Activated CD4-positive, alpha-beta T cell treated with anti-CD3 and anti-CD28 coated beads for 36 hours (primary cell): ENCODE measurements at places on chromosomes 1 and 21. TPM values are rescaled to one million over a fixed set of nuclear protein-coding genes. Genes with fewer than 3 reads are reported as not detected.

Gene AMY1A
- total RNA-seq: not detected

Gene SPRR1B
- total RNA-seq: not detected

Gene TTC39A
- total RNA-seq: not detected

- DNase-seq: no peak
- H3K4me1 ChIP-seq: no peaks in the 10 kb centered on the region
- no peaks in the 10 kb centered on the region for H3K36me3 ChIP-seq
- no peak overlapping the region for H3K4me3 ChIP-seq
- H3K27me3 ChIP-seq: no peaks in the 10 kb centered on the region
Measured at GRCh38 chr1:177432897-177433296, 262.1 kb downstream of the BRINP2 start.

GRCh38 chr1:28326515-28326914, 2.3 kb upstream of the MED18 start:
- H3K27me3 ChIP-seq: no peaks in the 10 kb centered on the region
- peaks cover 13% of the 10 kb centered on the region for H3K36me3 ChIP-seq
- DNase-seq: no peak
- no peak overlapping the region for H3K27ac ChIP-seq
- no peak overlapping the region for H3K4me3 ChIP-seq
- peaks cover 27% of the 10 kb centered on the region for H3K4me1 ChIP-seq

- H3K27me3 ChIP-seq: peaks cover 15% of the 10 kb centered on the region
- H3K4me3 ChIP-seq: no peak overlapping the region
- H3K27ac ChIP-seq: no peak overlapping the region
- H3K4me1 ChIP-seq: no peaks in the 10 kb centered on the region
- H3K36me3 ChIP-seq: no peaks in the 10 kb centered on the region
Measured at GRCh38 chr1:153231363-153231762, 14.0 kb downstream of the PRR9 start.
